ENCODE measurements at places on chromosomes 4 and X.

GRCh38 chrX:28757290-28757689 is 170.0 kb downstream of the IL1RAPL1 start:
- DNase-seq, result no peak

GRCh38 chr4:163591614-163592020 is 97.1 kb downstream of the TMA16 start:
- DNase-seq, result no peak

DNA sequence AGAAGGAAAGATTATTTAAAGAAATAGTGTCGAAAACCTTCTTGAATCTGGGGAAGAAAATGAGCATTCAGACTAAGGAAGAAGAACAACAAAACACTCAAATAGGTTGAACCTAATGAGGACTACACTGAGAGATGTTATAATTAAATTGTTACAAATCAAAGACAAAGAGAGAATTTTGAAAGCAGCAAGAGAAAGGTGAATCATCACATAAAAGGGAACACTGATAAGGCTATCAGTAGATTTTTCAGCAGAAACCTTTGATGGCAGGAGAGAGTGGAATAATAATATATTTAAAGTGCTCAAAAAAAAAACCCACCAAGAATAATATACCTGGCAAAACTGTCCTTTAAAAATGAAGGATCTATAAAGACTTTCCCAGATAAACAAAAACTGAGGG is 114.9 kb downstream of the AREG start:
- no peak for DNase-seq

DNA sequence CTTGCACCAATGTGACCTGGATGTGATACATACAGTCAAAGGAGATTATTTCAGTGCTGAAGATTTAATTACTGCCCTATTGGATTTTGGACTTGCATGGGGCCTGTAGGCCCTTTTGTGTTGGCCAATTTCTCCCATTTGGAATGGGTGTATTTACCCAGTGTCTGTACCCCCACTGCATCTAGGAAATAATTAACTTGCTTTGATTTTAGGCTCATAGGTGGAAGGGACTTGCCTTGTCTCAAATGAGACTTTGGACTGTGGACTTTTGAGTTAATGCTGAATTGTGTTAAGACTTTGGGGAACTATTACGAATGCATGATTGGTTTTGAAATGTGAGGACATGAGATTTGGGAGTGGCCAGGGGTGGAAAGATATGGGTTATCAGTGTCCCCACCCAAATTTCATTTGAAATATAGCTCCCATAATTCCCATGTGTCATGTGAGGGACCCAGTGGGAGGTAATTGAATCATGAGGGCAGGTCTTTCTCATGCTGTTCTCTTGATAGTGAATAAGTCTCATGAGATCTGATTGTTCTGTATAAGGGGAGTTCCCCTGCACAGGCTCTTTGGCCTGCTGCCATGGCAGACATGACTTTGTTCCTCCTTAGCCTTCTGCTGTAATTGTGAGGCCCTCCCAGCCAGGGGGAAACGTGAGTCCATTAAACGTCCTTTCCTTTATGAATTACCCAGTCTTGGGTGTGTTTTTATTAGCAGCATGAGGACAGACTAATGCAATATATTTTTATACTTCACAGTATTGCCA is 362.2 kb upstream of the SPANXN4 start:
- DNase-seq, result no peak

DNA sequence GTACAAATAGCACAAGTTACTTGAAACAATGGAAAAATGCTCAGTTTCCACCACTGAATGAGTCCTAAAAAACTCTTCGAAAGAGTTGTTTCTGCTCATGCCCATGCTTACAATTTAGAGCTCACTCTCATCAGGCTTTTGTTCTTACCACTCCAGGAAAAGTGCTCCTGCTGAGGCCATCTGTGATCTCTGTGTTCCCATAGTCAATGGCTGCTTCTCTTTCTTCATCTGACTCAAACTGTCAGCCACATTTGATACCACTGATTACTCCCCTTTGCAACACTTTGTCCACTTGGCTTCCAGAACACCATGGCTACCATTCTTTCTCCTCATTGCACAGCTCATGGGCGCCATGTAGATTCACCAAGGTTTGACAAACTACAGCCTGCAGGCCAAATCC is 80.0 kb upstream of the SLC34A2 start:
- DNase-seq, result no peak

GRCh38 chr4:148530114-148530513 is 87.9 kb upstream of the NR3C2 start:
- no peak for DNase-seq

GRCh38 chr4:86557526-86557925 is 36.6 kb upstream of the PTPN13 start:
- no peak for DNase-seq

- DNase-seq, result no peak
These were observed 12.7 kb upstream of the CXCL8 start for GRCh38 chr4:73727685-73728084.

DNA sequence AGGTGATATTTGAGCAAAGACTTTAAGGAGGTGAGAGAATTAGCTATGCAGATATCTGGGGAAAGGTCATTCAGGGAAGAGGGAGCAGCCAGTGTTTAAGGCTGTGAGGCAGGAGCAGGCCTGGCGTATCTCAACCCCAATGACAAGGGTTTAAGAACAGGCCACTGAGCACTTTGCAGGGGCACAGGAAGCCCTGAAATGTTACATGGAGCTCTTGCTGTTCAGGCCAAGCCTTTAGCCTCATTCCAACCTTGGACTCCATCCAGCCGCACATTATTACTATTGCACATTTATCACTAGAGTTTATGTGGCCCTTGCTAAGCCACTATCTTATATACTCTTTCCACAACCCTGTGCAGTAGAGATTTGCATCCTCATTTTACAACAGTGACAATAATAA is 114.0 kb downstream of the EFNB1 start:
- DNase-seq, result no peak

- DNase-seq, result no peak
These were observed 23.8 kb downstream of the F9 start for GRCh38 chrX:139554376-139554775.

DNA sequence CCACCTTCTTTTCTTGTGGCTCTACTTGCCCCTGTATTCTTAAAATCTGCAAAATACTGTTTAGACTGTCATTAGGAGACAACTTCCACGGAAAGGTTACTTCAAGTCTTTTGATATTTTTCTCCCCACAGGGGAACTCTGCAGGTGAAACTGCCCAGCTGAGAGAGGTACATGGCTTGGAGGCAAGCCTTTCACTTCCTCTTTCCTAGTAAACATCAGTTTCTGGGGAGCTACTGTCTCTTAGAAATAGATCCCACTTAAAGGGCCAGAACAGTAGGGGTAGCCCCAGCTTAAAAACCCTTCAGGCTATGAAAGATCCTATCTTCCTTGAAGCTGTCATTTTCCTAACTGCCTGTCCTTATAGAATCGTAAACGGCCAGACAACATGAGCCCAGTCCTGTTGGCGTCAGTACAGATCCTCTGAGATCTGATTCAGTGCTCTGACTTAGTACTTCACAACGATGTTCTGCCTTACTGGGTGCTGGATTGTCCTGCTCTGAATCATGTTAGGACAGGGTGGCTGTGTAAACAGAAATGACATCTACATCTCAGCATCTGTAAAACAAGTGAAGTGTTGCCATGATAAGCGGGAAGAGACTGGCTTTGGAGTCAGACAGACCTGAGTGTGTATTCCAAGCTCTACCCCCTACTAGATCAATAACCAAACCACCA is 102.1 kb downstream of the ITIH6 start:
- DNase-seq, result no peak

All from NCI-H187 treated with DMSO at 0.1 percent for 48 hours (cell line).